B cell (primary cell): ENCODE measurements at places on chromosomes 7 and 10. TPM values are rescaled to one million over a fixed set of nuclear protein-coding genes. Genes with fewer than 3 reads are reported as not detected.

The GALNT17 gene
- not detected in 2 replicates for polyA plus RNA-seq

The GCK gene
- polyA plus RNA-seq = 0.24 and 0.62 TPM in 2 replicates

DNA sequence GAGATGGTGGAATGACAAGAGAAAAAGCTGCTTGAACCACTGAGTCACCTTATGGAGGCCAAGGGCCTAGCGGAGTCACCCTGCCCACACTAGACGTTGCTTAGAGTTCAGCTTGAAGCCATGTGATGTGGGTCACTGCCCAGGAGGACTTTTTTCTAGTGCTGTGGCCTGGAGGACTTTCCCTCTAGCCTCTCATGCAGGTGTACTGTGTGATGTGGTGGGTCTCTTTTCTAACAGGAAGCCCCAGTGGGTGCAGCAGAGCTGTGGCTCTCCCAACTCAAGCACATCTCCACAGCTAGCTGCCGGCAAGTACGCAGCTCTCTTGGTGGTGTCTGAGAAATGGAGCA is 13.6 kb downstream of the POR start:
- H3K36me3 ChIP-seq = no peaks in the 10 kb centered on the region
- peaks cover 11% of the 10 kb centered on the region for H3K4me1 ChIP-seq
- DNase-seq = peak; percentile 20
- no peak overlapping the region for H3K4me3 ChIP-seq
- H3K27me3 ChIP-seq = no peaks in the 10 kb centered on the region

DNA sequence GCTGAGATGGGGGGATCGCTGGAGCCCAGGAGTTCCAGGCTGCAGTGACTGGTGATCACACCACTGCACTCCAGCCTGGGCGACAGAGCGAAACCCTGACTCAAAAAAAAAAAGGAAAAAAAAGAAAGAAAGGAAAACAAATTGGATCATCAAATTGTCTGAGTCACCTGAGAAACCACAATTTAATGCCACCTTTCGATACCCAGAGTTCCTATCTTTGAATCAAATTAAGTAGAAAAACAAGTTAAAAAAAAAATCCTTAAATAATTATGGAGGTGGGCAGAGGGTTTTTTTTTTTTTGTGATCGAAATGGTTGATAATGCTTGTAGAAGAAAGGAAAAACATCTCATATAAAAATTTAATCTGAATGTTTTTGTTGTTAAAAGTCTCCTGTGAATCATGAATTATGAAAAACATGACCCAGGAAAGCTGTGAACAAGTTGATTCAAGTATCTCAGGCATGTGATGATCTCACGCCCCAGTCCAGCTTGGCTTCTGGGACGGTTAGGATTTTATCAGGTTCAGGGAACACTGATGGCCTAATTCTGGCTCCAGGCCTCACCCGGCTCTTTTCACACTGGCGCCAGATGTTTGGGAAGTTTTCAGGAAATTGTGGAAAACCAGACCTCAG is 25.3 kb upstream of the CUX1 start:
- no peaks in the 10 kb centered on the region for H3K4me1 ChIP-seq
- no peak overlapping the region for H3K27ac ChIP-seq
- no peaks in the 10 kb centered on the region for H3K27me3 ChIP-seq
- DNase-seq = no peak
- no peaks in the 10 kb centered on the region for H3K36me3 ChIP-seq
- H3K4me3 ChIP-seq = no peak overlapping the region
